ENCODE measurements at places on chromosomes 11 and 22. TPM values are rescaled to one million over a fixed set of nuclear protein-coding genes. Genes with fewer than 3 reads are reported as not detected.

Gene MPEG1
- not detected for total RNA-seq

Gene UBQLNL
- not detected for total RNA-seq

Gene APOA5
- total RNA-seq = not detected

Gene DAGLA
- total RNA-seq = 1.4 TPM

Gene OR5P2
- total RNA-seq = not detected

Gene OR1S1
- total RNA-seq = not detected

Gene SLCO2B1
- not detected for total RNA-seq

Gene KCNE3
- not detected for total RNA-seq

Gene BTBD18
- not detected for total RNA-seq

Gene BAIAP2L2
- 0.55 TPM for total RNA-seq

Gene ATP5MG
- 244 TPM for total RNA-seq

Gene OR52H1
- total RNA-seq = not detected

GRCh38 chr11:70525006-70525405, 126.7 kb downstream of the CTTN start:
- no peak for DNase-seq

DNA sequence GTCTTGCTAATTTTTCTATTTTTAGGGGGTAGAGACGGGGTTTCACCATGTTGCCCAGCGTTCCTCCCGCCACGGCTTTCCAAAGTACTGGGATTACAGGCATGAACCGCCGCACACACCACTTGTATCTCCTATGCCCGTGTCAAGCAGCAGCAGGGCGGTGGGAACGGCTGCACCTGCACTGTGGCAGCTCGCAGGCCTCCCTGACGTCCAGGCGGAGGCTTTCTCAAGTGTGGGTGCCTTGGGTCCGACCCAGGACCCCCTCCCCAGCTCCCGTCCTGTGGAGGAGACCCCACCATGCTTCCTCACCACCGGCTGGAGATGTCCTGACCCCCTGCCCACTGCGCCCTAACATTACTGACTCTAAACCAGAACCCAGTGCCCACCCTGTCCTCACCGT, 25.7 kb downstream of the TSPAN4 start:
- no peak for DNase-seq

DNA sequence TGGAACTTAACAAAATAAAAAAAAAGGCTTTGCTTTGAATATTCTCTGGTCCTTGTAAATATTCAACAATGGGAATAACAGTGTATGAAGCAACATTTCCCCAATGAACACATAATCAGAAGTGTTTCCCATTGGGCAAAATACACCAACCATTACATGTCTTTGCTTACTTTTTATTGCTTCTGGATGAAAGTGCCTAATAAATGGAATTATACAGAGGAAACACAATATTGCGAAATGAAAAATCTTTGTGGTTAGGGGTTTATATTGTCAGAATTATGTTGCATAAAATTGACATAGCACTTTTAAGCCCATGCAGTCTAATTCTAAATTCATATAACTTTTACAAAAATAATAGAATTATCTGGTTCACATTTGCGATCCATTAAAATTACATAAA, 386.4 kb downstream of the DCDC1 start:
- no peak for DNase-seq

GRCh38 chr22:48198489-48199459, 1436.3 kb downstream of the TBC1D22A start:
- DNase-seq = no peak

- no peak for DNase-seq
Measured at GRCh38 chr11:63961608-63962412, 12.6 kb upstream of the COX8A start.

- no peak for DNase-seq
Measured at GRCh38 chr11:111417766-111418435, 38.8 kb upstream of the POU2AF1 start.

- no peak for DNase-seq
Measured at GRCh38 chr22:19019029-19019678, 83.1 kb upstream of the PRODH start.

DNA sequence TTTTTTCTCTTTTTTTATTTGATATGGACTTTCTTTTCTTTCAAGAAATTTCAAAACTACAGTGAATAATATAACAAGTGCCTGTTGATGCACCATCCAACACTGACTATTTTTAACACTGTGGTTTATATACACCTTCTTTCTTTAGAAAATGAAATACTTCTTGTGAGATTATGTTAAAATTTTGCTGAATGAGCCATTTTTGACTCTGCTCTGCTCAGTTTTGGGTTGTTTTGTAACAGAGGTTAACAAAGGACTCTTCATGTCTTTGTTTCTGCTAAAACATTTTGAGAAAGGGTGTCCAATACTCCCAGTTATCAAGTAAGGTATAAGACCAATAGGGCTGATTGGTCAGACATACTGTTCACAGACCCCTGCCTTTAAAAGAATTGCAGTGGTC, 44.0 kb upstream of the TENM4 start:
- DNase-seq = no peak

GRCh38 chr11:112620621-112621394, 340.4 kb upstream of the NCAM1 start:
- DNase-seq = no peak

DNA sequence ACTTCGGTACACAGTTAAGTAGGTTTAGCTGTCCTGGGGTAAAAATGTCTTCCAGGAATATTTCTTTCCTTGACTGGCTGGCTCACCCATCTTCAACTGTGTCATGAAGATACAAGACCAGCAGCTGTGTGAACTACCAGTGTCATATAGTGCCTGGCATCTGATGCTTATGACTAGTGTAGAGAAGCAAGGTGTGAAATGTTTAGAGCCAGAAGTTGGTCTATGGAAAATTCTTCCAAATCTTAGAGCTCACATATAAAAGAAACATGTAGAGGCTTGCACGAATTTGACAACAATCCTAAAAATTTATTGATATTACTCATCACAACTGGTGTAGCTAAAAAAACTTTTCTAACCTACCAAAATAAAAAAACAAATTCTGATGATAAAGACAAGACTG, 54.4 kb downstream of the ARL14EP start:
- DNase-seq = no peak

DNA sequence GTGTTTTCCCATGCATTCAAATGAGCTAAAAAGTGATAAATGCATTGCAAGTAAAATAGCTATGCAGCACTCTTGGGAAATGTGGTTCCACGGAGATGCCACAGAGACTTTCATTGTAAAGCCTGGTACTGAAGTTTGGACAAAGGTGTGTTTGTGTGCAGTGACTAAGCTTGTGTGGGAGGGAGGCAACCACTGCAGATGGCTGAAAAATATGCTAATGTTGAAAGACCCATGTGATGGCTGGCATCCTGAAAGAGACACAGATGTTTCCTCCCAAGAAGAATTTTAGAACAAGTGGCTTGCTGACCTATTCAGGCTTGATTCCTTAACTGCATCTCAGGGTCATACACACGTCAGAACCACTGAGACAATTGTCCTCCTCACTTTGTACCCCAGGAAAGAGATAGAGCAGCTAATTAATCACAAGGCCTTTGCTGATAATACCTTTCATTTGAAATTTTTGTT, 73.8 kb downstream of the FAM76B start:
- no peak for DNase-seq

GRCh38 chr11:84437071-84437980, 1151.2 kb upstream of the CCDC90B start:
- DNase-seq = peak; percentile 79

DNA sequence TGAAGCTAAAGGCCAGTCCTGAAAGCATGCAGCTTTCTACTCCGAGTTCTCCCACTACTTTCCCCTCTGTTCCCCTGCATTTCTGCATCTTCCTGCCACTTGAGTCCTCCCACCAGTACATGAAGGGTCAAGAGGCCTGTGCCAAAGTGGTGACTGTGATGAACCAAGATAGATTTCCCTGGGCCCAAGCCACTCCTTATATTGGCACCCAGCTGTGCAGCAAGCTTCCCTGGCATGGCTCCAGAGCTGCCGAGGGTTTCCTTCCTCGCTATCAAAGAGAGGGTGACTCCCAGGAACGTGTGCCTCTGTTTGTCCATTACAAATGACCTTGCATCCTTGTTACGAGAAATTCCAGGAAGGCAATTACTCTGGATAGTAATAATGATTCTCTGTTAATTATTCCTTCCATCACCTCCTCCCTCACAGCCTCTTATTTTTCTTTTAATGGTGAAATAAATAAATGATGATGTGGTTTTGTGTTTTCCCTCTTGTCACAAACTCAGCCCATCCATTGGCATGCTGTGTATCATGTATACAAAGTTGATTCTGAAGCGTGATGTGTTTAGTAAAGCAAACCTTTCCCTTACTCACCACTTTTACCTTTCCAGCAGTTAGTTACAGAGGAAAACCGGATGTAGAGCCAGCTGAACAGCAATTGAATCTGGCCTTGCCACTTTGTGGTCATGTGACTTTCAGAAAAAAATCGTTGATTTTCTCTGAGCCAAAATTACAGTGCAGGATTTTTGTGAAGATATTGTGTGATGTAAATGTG, 8.3 kb downstream of the SRSF8 start:
- DNase-seq = no peak

DNA sequence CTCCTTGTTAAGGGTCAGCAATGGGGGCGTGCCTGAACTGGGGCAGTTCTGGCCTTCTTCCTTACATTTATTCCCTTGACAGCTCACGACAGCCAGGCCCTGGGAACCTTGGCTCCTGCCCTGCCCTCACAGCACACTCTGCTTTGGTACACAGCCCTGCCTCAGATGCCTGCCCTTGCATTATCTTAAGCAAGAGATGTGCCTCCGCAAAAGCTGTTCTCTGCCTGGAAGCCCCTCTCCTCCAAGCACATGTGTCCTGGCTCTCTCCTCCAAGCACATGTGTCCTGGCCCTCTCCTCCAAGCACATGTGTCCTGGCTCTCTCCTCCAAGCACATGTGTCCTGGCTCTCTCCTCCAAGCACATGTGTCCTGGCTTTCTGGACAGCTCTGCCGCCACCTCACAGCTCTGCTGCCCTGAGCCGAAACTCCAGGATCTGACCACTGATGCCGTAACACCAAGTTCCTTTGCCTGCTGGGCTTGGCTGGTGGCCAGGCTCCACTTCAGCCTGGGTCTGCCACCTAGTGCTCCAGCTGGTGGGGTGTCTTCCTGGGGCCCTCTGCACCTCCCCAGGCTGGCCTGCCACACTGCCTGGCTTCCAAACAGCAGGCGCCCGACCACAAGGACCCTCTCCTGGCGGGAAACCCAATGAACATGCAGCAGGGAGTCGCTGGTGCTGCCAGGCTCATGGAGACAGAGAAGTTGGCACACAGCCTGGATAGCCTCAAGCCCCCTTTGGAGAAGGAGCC, 53.0 kb downstream of the SCUBE1 start:
- DNase-seq = no peak

- DNase-seq = no peak
Measured at GRCh38 chr11:77147668-77148321, 19.7 kb downstream of the MYO7A start.

- DNase-seq = no peak
Measured at GRCh38 chr11:102171101-102171500, 60.9 kb downstream of the YAP1 start.

DNA sequence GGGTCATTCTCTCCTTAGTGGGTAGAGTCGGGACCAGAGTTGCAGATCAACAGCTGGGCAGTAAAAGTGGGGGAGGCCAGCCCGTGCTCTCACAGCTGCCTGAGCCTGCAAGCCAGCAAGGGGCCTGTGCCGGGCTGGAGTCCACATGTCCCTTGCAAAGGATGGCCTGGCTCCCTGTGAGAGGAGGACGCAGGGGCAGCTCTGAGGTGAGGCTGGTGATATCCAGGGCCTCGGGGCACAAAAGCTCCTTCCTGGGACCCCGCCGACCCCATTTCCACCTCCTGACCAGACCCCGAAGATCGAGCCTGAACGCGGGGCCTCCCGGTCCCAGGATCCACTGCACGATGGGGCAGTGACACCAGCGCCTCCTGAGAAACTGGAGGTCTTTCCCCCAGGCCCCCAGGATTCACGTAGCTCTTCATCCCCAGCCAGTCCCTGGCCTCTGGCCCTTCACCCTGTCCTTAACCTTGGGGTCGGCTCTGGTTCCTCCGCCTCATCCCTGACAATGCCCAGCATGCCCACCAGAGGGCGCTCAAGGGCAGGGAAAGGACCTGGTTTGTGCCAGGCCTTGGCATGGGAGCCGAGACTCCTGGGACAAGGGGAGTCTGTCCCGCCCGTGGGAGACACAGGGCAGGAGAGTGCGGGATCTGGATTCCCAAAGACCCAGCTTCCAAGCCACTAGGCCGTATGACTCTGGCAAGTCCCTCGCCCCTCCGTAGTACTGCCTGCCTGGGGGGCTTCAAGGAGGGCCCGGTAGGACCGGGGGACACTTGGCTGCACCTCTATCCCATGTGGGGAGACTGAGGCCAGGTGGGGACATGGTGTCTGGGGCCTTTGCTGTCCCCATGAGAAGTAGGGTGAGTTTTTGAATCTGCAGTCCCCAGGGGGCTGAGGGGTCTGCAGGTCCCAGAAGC, 17.8 kb upstream of the WNT7B start:
- peak; percentile 77 for DNase-seq

GRCh38 chr11:17525570-17525969, 18.6 kb downstream of the USH1C start:
- DNase-seq = no peak

GRCh38 chr11:73393479-73394415, 17.5 kb downstream of the RELT start:
- DNase-seq = peak; percentile 86

DNA sequence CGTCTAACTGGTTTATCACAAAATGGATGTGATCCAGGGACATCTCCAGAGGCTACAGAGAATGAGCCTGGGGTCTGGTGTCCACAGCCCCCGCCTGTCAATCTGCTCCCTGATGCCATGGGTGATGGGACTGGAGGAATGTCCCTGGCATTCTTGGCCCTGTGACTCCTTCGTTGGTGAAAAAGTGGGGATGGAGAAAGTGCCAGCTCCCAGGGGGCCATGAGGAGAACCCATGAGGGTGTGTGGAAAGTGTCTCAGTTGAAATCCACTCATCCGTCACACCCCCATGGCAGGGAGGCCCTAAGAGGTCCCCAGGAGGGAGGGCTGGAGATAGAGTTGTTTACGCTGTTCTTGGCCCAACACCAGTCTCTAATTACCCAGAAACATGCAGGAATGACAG, 322.0 kb downstream of the CTTN start:
- DNase-seq = no peak

DNA sequence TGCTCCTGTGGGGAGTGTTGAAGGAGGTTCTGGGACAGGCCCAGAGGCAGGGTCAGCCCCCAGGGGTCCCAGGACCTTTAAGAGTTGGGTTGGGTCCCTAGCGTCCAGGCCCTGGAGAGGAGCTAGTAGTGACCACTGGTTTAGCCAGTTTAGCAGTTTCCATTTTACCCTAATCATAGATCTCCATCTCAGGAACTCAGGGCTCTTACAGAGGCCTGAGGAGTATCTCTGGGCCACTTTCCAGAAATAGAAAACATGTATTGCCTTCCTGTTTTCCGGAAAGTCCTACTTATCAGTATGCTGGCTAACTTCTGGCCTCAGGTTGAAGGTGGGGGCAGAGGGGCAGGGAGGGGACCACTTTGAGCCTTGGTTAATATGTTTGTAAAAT, 13.5 kb downstream of the NCF4 start:
- DNase-seq = no peak

GRCh38 chr22:36610056-36610455, 81.1 kb upstream of the EIF3D start:
- no peak for DNase-seq

DNA sequence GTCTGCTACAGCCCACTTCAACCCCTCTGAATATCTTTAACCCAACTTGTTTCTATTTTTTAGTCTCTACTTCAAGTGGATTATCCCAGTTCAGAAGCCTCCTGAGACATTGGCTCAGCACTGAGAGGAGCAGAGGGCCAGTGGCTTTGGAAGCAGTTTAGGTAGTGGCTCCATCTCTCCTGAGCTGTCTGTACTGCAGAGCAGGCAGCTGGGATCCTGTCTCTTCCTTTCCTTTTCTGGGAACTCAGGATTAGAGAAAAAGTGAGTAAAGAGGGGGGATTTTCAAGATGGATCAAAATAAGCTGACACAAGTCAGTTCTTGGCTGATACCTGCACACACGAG, 512.0 kb downstream of the OPCML start:
- DNase-seq = no peak

GRCh38 chr11:123561431-123561800, 93.0 kb downstream of the SCN3B start:
- DNase-seq = no peak
